ENCODE measurements at places on chromosomes 16 and 17.

DNA sequence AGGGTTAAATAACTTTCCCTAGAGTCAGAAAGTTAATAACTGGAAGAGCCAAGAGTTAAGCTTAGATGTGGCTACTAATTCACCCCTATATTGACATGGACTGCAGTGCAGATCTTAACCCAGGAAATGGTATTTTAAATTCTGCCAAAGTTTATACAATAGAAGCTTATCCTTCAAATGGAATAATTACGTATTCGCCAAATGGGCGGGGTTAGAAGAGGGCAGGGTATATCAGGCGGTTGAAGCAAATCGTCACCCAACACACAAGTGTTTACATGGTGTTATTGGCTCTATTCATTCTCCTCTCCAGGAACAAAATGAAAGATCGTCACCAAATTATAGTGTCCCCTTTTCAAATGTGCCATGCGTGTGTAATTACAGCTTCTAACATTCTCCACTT is 182.7 kb downstream of the PRKCB start:
- no peak for DNase-seq

GRCh38 chr17:82062076-82062983 is 3.3 kb downstream of the DUS1L start:
- DNase-seq: no peak

DNA sequence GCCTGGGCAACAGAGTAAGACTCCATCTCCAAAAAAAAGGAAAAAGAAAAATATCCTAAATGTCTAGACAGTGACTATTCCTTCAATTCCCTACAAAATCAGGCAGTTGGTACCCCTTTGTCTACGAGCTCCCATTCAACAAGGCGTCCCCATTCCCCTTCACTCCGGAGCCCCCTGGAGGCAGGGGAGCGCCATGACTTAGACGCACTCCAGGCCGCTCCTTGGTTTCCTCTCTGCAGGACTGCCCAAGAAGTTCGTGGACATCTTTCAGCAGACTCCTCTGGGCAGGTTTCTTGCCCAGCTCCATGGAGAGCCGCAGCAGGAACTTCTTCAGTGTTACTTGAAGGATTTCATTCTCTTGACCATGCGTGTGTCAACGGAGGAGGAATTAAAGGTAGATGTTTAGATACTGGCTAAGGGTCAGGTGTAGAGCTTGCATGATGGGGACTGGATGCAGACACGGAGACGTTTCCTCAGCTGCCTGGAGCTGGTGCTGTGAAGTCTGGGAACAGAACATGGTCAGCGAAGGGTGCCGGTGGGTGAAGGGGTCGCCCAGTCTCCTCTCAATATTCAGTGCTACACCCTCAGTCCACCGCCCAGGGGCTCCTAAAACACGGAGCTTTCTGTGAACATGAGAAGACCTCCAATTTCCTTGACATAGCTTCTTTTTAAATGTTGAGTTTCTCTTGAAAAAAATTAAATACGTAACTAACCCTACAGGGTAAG is 53.3 kb upstream of the ENDOV start:
- DNase-seq: no peak

DNA sequence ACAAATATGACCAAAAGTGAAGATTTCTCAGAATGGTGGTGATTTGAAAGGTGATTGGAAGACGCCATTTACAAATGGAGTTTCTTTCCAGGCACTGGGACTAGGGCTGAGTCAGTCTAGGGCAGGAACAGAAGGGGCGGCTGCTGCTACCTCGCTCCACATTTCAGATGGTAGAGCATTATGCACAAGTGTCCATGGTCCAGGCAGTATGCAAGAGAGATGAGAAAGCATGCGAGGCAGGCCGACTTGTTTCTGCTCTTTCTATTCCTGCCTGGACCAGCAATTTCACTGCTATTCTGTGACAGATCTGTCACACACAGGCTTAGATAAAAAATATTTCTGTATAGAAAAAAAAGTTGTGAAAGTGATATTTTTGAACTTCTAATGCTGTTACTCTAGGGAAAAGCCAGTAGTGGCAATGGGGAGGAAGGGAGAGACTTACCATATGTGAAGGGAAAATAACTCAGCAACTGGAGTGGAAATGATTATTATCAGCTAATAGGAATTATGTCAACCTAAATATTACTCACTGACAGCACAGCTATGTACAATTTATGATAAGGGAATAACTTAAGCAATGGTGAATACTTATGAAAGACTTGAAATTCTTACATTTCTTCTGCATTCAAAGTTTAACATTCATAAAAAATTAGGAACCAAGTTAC is 134.7 kb upstream of the NETO2 start:
- no peak for DNase-seq

DNA sequence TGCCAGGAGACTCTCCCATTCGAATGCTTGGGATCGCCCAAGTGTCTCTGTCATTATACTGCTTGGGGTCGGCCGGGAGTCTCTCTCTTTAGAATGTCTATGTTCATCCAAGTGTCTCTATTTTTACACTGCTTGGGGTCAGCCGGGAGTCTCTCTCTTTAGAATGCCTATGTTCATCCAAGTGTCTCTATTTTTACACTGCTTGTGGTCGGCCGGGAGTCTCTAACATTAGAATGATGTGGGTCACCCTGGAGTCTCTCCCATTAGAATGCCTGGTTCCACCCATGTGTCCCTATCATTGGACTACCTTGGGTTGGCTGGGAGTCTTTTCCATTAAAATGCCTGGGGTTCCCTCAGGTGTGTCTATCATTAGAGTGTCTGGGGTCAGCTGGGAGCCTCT is 2230.4 kb downstream of the TP53TG3F start:
- DNase-seq: peak; percentile 8

GRCh38 chr17:80948976-80949450 is 42.6 kb upstream of the CHMP6 start:
- DNase-seq: no peak

GRCh38 chr16:71214746-71215381 is 15.7 kb downstream of the HYDIN start:
- DNase-seq: no peak

GRCh38 chr16:35792516-35793285 is 2333.3 kb downstream of the TP53TG3F start:
- no peak for DNase-seq

GRCh38 chr16:5668553-5668952 is 571.0 kb upstream of the EEF2KMT start:
- DNase-seq: no peak

DNA sequence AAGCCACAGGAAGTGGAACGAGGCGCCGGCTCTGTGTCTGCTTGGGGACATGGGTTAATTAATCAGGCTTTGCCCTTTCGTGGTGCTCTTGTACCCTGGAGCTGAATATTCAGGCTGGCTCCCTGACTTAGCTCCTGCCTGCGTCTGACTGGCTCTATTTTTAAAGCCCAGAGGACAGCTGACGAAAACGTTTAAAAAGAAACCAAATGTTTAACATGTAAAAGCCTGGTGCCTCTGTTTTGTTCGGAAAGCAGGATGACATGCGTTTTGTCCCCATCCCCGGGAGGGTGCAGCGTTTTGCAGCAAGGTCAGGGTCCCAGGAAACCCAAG is 61.1 kb downstream of the NT5M start:
- peak; percentile 37 for DNase-seq

- no peak for DNase-seq
These were observed 2.3 kb upstream of the ITGA3 start for GRCh38 chr17:50053654-50053960.

DNA sequence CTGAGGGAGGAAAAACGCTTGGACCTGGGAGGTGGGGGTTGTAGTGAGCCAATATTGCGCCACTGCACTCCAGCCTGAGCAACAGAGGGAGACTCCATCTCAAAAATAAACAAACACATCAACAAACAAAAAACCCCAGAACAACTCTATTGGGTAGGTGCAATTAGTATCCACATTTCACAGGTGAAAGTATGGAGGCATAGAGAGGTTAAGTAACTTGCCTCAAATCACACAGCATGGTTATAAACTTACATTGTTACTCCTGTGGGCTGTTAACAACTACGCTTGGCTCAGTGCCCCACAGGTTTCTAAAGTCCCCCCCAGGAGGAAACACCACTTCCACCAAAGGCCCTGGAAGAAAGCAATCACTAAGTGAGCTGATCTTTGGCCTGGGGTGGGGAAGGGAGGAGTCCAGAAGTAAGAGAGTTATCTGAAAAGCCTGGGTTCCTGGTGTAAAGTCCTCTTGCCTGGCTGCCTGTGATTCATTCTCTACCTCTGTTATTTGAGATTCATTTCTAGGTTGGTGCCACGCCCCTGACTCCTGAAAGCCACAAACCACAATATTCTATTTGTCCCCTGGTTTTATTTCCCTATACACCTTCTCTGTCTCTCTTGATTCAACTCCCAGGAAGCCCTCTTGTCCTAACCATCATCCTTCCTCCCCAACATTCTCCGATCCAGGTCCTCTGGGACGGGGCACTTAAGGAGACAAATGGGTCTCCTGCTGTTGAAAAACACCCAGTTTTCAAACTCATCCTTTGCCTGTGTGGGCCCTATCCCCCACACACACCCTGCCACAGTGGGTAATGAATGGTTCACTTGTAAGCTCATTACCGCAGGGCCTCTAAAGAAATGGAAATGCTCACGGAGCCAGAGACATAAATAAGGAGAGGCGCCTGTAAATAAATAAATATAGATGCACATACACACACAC is 195.4 kb downstream of the XYLT1 start:
- no peak for DNase-seq

GRCh38 chr17:54882950-54883349 is 17.7 kb upstream of the TOM1L1 start:
- DNase-seq: no peak

DNA sequence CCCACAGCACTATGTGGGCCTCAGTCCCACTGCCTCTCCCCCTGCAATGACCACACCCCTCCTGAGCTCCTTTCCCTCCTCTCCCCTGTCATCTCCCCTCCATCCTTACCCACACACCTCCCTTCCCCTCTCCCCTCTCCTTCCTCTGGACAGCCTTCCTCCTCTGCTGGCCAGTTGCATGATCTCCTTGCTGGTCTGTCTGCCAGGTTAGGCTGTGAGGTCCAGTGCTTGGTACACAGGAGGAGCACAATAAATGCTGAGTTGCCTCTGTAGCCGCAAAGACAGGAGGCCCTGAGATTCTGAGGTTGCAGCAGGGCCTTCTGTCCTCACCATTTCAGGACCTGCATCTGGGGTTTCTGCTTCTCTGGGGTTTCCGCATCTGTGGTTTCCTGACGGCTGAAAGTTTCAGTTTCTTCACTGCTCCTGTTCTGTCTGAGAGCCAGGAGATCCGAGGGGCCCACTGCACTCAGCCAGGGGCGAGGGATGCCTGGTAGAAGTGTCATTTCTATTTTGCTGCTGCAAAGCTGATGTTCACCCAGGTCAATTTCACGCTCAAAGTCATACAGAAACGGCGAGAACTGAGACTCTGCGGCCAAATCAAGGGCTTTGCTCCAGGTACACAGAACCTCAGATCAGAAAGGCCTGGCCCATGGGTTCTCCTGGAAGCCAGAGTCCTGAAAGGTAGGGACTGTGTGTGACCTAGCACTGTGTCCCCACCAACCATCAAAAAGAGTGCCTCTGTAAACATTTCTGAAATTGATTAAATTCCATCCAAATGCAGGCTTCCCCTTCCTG is 4.6 kb upstream of the SLC12A3 start:
- DNase-seq: no peak

DNA sequence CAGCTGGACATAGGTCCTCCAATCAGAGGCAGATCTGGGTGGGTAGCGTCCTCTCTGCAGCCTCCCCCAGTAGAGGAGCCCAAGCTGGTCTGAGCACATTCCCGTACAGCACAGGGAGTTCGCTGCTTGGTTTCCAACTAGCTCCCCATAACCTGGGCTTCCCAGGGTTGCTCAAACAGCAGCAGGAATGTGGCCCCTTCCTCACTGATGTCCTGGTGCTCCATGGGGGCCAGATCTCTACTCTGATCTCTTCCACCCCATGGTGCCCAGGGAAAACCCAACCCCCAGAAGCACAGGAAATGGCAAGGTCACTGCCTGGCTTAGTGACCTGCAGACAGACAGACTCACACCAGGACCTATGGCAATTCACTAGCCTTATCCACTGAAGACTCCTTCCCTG is 11.1 kb upstream of the MMP2 start:
- no peak for DNase-seq

DNA sequence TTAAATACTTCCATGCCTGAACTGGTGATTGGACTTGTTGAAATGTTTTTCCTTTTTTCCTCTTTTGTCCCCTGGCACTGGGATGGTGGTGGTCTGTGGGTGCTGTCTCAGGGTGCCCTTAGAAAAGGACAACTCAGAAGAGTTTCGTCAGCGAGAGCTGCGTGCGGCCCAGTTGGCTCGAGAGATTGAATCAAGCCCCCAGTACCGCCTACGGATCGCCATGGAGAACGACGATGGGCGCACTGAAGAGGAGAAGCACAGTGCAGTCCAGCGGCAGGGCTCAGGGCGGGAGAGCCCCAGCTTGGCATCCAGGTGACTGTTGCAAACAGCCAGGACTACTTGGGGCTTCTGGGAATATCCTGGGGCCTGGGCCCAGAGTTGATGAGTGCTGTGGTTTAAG is 6.9 kb downstream of the ATXN2L start:
- DNase-seq: no peak

GRCh38 chr16:14378689-14379467 is 251.2 kb downstream of the PARN start:
- DNase-seq: peak; percentile 86

GRCh38 chr17:49887744-49888360 is 40.0 kb upstream of the TAC4 start:
- DNase-seq: no peak

All from RWPE2 (cell line).